ENCODE measurements at places on chromosomes 11 and 22.
A peak's percentile ranks its signal among the peaks of the same experiment; 100 is the strongest.

DNA sequence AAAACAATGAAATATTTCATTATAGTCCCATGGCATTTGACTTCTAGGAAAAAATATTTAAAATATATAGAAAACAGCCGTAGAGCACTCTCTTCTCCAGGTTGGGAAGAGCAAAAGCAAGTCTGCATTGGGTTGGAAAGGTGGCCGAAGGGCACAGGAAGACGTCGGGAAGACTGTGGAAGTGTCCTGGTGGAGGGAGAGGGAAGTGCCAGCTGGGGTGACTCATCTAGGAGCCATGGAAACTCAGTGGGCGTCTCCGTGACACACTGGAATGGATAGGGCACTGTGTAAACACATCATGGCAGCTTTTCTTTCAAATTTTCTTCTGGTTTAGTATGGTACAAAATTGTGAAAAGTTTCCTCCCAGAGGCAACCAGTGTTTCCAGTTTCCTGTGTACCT lies 12.7 kb downstream of the GTPBP1 start:
- no peak for DNase-seq

DNA sequence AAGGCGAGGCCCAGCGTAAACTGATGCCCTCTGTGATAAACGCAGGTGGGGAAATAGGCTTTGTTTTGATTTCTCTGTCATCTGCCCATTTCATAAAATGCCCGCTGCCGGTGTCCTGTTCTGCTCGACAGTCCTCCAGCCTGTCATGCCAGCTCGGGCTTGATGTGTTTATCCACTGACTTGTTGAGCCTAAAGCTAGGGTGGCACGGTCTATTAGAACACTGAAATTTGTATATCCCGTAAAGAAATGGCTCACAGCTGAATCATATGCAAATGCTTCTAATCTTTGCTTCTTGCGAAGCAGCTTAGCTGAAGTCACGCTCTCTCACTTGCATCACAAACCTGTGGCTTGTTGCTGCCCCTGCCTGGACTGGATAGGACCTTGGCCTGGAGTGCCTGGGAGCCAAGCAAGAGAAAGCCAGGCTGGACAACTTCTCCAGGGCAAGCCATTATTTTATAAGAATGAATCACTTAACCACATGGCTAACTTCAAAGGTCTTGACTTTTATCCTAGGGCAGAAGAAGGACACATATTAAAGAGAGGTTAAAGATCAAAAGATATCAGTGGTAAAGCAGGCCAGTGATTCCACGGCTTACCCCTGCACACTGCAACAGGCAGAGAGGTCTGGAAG lies 33.1 kb downstream of the EHF start:
- DNase-seq: no peak

GRCh38 chr11:69151836-69152235 lies 3.9 kb upstream of the SMIM38 start:
- DNase-seq: no peak

DNA sequence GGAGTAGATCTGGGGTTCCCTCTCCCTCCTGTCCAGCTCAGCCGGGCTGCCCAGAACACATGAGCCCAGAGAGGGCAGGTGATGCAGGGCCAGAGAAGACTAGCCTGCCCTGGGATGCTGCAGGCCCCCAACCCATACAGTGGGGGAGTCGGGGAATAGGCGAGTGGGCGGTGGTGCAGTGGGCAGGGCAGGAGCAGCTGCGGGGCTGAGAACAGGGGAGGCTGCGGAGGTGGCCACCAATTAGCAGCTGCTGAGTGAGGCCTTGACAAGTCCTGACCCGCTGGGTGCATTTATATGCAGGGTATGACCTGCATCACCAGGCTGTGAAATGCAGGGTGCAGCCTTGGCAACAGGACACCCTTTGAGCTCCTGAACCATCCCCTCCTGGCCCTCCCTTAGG lies 43.1 kb downstream of the NFAM1 start:
- no peak for DNase-seq

DNA sequence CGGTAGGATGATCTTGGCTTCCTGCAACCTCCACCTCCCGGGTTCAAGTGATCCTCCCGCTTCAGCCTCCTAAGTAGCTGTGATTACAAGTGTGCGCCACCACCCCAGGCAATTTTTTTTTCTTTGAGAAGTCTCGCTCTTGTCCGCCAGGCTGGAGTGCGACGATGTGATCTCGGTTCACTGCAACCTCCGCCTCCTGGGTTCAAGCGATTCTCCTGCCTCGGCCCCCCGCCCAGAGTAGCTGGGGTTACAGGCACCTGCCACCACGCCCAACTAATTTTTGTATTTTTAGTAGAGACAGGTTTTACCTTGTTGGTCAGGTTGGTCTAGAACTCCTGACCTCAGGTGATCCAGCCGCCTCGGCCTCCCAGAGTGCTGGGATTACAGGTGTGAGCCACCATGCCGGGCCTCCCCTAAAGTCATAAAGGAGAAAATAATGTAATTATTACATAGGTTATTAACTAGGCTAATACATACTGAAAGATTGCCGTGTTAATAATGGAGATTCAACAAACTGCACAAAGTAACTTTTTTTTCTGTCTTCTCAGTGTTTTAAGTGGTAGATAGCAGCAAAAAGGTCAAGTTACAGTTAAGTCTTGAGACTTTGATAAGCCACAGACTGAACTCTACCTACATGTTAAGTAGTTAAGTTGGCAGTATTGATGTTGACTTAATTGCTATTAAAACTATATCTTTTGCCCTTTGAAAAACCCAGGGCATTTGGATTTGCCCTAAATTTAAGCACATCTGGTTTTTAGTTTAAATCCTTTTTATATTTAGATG lies 3.9 kb downstream of the CAPRIN1 start:
- no peak for DNase-seq

- DNase-seq: no peak
These were observed 12.5 kb upstream of the C1QTNF4 start for GRCh38 chr11:47606731-47607130.

- DNase-seq: no peak
These were observed 24.4 kb downstream of the SHANK3 start for GRCh38 chr22:50696799-50697561.

- no peak for DNase-seq
These were observed 69.0 kb downstream of the UBASH3B start for GRCh38 chr11:122724520-122724919.

DNA sequence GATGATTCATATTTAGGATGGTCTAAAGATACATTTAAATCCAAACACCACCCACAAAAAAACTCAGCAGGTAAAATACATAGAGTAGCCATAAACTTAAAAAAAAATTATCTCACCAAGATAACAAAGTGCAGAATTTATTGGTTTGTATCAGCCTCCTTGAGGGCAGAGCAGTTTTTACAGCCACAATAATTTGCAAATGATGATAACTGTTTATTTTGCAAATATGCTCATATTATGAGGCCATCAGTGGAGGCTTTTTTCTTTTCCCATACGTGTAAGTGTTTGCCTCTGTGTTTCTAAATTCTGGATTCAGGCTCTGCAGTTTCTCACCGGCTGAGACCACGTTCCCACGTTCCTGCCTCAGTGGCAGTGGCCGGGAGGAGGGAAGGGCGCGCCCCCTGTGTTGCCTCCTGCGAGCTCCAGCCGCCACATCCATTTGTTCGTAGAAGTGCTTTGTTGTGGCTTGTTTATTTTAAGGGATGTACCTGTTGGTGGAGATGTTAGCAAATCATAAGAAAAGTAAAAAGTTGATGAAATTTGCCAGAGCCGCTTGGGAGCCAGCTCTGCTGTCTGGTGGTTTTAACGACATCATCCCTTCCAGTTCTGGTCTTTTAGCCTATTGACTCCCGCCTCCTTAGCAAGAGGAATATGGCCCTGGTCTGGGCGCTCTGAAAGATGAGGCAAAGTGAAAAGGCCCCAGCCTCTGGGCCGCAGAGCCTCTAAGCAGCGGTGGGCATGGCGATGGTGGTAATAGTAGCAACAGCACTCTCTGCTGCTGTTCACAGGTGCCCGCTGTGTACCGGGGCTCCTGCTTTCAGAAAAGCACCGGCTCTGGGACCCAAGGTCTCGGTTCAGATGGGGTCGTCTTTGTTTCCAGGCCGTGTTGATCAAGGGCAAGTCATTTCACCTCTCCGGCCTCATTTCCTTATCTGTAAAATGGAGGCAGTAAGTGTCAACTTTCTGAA lies 66.7 kb upstream of the PPARA start:
- no peak for DNase-seq

DNA sequence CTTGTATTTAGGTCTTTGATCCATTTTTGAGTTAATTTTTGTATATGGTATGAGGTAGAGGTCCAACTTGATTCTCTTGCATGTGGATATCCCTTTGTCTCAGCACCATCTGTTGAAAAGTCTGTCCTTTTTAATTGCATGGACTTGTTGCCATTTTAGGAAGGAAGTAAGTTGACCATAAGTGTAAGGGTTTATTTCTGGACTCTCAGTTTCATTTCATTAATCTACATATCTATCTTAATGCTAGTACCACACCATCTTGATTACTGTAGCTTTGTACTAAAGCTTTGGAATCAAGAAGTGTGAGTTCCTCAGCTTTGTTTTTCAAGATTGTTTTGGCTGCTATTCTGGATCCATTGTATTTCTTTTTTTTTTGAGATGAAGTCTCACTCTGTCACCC lies 31.4 kb downstream of the CBL start:
- DNase-seq: no peak

DNA sequence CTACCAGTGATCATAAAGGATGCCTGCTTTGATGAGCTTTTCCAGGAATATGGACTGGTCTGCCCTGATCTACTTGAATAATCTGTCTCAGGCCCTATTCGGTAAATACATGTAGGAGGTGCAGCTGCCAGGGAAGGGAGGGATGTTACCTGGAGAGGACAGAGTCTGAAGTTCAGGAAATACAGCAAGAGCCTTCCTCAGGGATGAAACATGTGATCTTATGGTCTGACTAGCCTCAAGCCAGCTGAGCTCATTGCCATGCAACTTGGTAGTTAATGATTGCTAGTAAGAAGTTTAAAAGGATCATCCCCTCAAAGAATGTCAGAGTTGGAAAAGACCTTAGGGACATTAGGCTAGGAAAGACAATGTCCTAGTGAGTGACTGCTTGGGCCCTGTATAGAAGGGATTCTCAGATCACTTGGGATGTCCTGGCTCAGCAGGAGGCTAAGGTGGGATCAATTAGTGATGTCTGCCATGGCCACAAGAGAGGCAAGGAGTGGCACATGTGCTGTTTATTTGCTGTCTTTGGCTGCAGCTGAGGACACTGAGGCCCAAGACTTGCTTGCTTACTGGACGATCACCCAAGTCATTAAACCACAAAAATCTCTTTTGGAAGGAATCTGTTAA lies 18.5 kb downstream of the PTPRJ start:
- DNase-seq: no peak

DNA sequence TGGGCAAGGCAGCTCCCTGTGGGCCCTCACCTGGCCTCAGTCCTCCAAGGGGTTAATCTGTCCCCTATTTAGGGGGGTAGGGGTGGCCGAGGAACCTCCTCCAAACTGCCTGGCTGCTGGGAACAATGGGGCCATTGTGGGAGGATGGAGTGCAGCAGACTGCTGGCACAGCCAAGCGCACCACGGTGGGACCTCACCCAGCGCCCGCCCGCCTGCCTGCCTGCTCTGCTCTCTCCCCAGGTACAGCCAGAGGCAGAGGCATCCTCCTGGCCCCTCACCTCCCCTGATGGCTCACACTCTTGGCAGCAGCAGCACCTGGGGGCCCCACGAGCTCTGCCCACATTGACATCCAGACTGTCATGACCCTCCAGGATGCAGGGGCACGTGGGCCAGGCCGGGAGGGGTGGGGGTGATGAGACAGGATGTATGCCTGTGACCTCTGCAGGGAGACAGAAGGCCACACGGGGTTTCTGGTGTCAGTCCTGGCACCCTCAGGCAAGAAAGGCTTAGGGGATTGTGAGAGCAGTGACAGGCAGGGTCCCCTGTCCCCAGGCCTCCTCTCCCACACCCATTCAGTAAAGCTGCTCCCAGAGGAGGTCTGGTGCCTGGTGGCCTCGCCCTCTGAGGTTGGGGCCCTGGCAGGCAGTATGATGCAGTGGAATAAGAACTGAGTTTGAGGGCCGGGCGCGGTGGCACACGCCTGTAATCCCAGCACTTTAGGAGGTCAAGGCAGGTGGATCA lies 11.4 kb downstream of the BCL9L start:
- peak; percentile 39 for DNase-seq

- DNase-seq: no peak
These were observed 6.5 kb downstream of the KBTBD3 start for GRCh38 chr11:106070606-106071005.

DNA sequence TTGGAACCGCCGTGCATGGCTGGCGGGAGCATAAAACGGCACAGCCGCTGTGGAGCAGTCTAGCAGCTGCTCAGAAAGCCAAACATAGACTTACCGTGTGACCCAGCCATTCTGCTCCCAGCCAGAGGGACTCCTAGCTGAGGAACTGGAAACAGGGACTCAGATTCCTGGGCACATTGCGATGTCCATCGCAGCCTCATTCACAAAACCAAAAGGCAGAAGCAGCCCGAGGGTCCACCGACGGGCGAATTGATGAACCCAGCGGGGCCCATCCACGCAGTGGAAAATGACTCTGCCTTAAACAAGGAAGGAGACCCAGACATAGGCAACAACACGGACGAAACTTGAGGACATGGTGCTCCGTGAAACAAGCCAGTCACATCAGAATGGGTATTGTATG lies 5.7 kb upstream of the MUC5B start:
- no peak for DNase-seq

GRCh38 chr11:69321877-69322361 lies 28.0 kb downstream of the MYEOV start:
- DNase-seq: no peak

DNA sequence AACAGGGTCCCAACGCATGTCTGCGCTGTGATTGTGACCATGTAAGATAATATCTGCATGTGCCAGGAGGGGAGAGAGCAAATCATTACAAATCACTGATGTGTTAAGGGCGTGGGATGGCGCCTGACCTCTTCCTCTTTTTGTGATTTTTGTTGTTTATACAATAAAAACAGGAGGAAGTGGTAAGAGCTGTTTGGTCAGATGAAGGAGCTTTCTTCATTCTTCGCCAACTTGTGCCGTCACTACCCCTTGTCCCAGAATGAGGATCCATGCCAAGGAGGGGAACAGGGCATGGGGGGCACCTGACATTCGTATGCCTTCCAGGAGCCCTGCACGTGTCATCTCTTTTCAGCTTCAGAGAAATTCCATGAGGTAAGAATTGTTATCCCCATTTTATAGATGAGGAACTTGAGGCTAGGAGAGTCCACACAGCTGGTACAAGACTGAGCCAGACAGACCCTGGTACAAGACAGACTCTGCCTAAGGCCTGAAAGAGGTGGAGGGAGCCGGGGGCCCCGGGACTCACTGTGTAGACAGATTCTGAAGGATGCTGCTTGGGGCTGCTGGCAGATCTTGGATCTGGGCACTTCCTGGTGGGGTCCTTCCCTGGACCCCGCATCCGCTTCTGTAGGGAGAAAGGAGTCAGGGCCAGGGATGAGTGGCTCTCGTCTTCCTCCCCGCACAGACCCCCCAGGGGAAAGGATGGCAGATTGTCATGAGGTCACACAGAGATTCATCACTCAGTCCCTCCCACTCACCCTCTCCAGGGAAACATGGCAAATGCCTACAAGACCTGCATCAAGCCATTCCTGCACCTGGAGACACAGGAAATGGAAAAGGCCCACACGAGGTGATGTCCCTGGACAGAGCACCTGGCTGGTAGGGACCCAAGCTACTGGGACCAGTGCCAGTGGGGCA lies 34.6 kb downstream of the NFAM1 start:
- no peak for DNase-seq

Data from T-helper 2 cell (primary cell).